Stimulated activated CD8-positive, alpha-beta memory T cell treated with anti-CD3 and anti-CD28 coated beads, Interleukin-4, amount 100 ng/mL, for 48 hours (primary cell): ENCODE measurements at places on chromosomes 16 and 17.

DNA sequence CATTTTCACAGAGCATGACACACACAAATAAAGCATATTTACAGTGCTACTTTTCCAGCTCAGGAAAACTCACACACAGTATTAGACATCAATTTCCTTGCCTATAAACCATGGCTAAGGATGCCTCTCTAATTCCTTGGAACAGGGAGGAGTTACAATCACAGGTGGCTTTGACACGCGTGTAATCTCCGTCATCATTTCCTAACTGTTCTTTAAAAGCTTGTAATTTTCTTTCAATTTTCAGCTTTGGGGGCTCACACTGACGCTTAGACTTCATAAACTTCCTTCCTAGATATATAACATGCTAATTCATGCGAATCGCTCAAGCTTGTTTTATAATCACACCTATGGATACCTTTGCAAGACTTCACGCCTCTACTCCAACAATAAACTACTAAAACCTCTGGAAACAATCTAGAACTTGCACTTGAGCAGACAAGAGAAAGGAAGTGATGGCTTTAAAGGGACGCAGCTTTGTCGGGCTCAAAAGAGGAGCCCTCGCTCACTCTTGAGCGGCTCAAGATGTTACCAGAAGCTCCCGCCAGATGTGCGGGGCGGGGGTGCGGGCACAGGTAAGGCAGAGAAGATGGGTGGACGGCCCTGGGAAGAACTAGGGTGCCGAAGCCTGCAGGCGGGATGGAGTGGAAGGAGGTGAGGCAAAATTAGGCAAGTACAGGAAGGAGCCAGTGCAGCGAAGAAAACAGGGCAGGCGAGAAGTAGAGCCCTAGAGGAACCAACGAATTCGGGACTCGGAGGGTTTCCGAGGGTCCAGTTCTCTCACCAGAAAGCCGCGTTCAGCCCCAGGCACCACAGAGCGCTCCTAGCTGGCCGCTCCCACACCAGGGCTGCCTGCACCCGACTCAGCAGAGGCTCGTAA is 631 bp downstream of the RETREG3 start:
- DNase-seq = peak; percentile 49

DNA sequence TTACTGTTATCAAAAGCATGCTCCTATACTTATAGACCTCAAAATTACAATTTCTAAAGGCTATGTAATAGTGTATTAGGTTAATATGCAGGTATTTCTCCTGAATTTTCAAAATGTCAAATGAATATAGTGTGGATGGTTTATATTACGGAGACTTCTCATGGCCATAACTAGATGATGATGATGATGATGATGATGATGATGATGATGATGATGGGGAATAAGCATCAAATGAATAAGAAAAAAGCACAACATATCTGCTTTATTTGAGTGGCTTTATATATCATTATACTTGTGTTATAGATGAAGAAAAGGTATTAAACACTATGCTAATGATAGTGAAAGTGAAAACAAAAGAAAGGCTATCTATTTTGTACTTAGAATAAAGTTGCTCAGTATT is 53.9 kb downstream of the CDC27 start:
- no peak for DNase-seq

DNA sequence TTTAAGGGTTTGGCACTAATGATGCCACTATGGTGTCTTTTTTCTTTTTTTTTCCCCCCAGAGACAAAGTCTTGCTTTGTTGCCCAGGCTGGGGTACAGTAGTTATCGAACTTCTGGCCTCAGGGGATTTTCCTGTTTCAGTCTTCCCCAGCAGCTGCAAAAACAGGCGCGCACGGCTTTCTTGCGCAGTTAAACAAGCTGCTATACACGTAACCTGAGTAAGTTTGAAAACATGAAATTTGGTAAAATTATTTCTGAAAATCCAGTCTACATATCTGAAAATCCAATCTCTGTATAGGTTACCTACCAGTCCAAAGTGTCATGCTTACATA is 11.8 kb downstream of the TEX14 start:
- DNase-seq = no peak

- DNase-seq = no peak
Measured at GRCh38 chr17:39115135-39115534, 36.3 kb downstream of the PLXDC1 start.

DNA sequence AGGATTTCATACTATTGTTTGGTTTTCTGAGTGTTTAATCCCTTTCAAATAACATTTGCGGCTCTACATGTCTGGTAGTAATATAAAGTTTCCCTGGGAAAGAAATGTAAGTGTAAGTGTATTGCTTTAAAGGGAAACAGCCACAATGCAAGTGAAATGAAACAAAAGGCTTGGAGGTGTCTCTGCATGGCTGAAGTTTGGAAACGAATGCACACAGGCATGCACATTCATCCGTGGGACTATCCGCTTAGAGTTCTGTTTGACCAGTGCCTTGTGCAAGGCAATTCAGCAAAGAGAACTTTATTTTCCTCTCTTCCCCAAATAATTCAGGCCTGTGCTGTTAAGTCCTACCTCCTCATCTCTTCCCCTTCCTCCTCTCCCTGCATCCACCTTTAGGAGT is 56.1 kb upstream of the MRTFB start:
- no peak for DNase-seq

DNA sequence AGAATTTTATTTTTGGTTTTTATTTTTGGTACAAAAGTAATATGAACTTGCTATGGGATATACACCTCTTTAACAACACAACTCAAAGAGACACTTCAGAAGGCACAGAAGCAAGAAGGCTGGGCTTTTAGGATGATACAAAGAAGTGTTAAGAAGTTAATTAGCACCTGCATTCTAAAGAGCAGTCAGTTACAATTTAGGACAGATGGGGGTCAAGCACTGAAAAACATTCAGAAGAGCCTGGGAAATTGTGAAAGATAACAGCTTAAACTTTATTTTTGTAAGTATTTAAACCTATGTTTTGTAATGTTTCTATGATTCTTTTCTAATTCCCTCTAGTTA is 163.5 kb downstream of the CDH8 start:
- DNase-seq = no peak

DNA sequence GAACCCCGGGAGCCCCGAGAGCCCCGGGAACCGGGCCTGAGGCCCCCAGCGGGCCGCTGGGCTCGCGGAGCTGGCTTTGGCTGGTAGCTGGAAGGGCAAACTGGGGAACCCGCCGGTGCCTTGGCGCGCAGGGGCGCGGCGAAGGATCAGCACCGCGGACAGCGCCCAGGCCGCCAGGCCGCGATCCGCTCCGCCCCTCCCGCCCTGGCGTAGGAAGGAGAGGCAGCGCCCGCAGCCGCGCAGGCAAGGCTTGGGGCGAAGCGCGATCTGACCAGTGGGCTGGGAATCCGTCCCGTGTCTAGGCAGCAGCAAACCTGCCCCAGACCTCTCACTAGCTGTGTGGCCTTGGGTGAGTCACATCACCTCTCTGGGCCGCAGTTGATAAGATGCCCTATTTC is 331 bp upstream of the CCDC92B start:
- DNase-seq = peak; percentile 83

DNA sequence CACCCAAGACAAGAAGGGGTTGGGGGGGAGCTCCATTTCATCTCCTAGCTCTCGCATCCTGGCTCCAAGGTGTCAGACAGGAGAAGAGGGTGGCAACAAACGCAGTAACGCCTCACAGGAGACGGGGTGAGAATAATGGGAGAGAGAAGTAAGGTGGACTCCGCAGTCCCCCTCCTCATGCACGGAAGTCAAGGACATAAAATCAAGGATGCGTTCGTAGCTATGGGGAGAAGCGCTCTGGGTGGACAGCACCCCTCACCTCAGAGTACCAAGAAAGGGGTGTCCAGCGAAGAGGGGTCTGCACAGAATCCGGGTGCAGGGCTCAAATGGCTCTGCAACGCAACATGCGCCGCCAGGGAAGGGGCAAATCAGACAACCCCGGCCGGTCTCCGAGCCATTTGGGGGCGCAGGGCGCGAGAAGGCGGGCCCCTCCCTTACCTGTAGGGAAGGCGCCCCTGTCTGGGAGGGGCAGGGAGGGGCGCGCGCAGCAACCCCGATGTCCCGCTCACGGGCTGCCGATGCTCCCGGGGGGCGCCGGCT is 555 bp downstream of the HDAC5 start:
- DNase-seq = peak; percentile 41
